ENCODE measurements at places on chromosomes 1 and 21. TPM values are rescaled to one million over a fixed set of nuclear protein-coding genes. Genes with fewer than 3 reads are reported as not detected.

DNA sequence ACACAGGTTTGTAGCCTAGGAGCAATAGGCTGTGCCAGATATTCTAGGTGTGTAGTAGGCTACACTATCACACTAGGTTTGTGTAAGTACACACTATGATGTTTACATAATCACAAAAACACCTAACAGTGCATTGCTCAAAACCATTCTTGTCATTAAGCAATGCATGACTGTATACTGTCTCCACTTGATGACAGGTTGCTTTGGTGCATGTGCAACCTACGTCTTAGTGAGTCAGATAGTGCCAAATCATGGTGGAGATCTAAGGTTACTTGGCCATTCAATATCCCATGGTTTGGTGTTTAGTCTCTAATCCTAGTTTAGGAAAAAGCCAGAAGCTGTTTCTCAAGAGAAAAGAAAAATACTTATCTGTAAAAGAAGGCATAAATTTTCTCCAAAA, 181.1 kb downstream of the KCNK2 start:
- no peak overlapping the region for H3K4me3 ChIP-seq
- H3K36me3 ChIP-seq, result no peaks in the 10 kb centered on the region

- H3K27ac ChIP-seq, result no peak overlapping the region
- H3K27me3 ChIP-seq, result no peaks in the 10 kb centered on the region
- no peaks in the 10 kb centered on the region for H3K36me3 ChIP-seq
Observed at GRCh38 chr1:177017287-177017852, 147.1 kb downstream of the ASTN1 start.

- no peak for DNase-seq
- H3K27ac ChIP-seq, result no peak overlapping the region
- no peaks in the 10 kb centered on the region for H3K27me3 ChIP-seq
Observed at GRCh38 chr1:115644109-115644508, 2.3 kb downstream of the VANGL1 start.

SFN gene
- total RNA-seq, result 0.14 TPM

NBPF14 gene
- total RNA-seq, result 11.8 TPM

Data from SJCRH30 (cell line).